COR-L47 (cell line): ENCODE measurements at places on chromosomes 3 and 15.

- no peak for DNase-seq
Observed at GRCh38 chr15:78419367-78419766, 18.6 kb upstream of the IREB2 start.

DNA sequence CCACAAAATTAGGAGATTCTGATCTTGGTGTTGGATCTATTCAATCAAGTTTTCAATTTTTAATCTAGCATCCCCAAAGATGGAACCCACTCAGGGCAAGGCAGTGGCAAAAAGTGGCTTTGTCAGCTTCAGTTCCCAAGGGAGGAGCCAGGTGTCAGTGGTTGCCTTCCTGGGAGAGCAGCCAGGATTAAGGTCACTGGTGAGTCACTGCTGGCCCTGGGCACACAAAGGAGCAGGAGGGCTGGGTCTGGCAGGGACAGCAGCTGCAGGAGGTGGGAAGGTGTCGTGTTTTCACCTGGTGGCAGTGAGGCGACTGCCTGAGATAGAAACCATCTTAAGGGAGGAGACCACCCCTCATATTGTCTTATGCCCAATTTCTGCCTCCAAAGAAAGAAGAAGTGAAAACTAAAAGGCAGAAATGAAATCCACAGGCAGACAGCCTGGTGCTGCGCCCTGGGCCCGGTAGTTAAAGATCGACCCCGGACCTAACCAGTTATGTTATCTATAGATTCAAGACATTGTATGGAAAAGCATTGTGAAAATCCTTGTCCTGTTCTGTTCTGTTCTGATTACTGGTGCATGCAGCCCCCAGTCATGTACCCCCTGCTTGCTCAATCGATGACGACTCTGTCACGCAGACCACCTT, 5.9 kb upstream of the KLHL25 start:
- DNase-seq: peak; percentile 80

- DNase-seq: no peak
Observed at GRCh38 chr15:84721371-84721770, 5.4 kb upstream of the SEC11A start.

DNA sequence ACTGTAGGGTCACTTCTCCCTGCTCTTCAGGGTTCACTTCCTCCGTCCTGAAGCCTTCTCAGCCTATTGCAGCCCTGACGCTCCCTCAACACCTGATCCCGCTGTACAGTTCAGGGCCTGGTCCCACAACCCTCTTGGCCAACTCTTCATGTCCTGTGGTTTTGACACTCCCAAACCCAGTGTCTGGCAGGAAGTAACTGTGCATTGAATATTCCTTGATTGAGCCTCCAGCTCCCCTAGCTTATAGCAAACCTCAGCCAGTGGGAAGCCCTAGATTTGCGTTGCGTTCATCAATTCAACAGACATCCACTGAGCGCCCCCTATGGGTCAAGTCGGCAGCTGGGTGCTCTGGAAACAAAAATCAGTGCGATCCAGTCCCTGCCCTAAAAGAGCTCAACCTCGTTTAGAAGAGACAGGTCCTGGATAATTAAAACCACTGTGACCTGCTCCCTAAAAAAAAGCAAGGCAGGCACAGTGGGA, 13.5 kb downstream of the UBAP1L start:
- DNase-seq: peak; percentile 27

GRCh38 chr3:141998669-141999290, 122.3 kb downstream of the ATP1B3 start:
- peak; percentile 25 for DNase-seq

- DNase-seq: no peak
Observed at GRCh38 chr15:74314795-74315438, 52.5 kb downstream of the CYP11A1 start.

GRCh38 chr3:141793476-141794260, 30.5 kb downstream of the GRK7 start:
- DNase-seq: no peak

- no peak for DNase-seq
Observed at GRCh38 chr15:85581495-85581894, 201.1 kb downstream of the AKAP13 start.

- no peak for DNase-seq
Observed at GRCh38 chr3:50124052-50124799, 30.9 kb upstream of the SEMA3F start.

DNA sequence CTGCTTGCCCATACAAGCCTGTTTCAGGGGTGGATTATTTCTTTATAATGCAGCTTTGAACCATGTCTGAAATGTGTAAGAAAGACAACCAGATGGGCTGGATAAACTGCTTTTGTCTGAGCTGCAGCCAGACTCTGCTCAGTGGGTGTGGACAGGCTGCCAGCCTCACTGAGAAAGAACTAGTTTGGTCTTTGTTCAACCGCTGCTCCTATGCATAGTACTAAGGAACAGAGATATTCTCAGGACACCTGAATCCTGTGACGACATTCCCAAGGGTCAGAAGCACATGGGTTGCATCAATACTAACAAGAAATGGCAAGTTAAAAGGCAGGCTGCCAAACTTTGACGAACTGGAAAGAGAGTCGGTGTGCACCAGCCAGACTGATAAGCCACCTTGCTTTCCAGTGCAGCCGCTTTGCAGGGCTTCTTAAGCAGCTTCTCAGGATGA, 57.2 kb downstream of the PLD1 start:
- no peak for DNase-seq

GRCh38 chr3:71893122-71893521, 108.2 kb upstream of the PROK2 start:
- no peak for DNase-seq

- no peak for DNase-seq
Observed at GRCh38 chr3:108378153-108378951, 82.0 kb downstream of the HHLA2 start.

GRCh38 chr15:28094732-28095521, 4.2 kb downstream of the OCA2 start:
- DNase-seq: no peak

GRCh38 chr15:74405823-74406222, 27.9 kb downstream of the SEMA7A start:
- no peak for DNase-seq

- DNase-seq: no peak
Observed at GRCh38 chr3:135792858-135793475, 172.6 kb upstream of the PPP2R3A start.

GRCh38 chr15:25186906-25187645, 232.3 kb downstream of the SNRPN start:
- DNase-seq: no peak

DNA sequence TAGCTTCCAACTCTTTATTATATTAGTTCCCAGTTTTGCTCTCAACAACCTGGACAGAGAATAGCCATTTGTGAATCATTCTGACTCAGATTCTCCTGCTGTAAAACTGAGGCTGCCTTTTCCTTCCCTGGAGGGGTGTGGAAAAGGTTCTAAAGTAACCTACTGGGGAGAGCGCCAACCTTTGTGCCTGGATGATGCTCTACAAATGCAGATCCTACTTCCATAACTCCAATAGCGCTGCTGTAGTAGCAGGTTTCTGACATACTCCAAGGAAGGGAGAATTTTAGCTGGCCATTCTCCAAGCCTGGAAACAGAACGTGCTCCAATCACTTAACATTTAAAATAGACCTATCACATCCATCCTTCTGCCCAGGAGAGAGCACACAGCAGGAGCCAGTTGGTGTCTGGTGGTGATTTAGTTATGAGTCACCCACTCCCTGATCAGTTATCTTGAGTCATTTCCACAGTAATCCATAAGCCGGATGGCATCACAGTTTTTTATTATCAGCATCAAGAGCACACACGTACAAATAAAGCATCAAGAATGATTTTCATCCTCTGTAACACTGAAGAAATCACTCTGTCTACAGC, 38.3 kb downstream of the MYH15 start:
- DNase-seq: no peak
